Urinary bladder (tissue), 4 donors: ENCODE measurements at places on chromosomes 11 and 22.

- no peak for DNase-seq
Measured at GRCh38 chr11:126776119-126776518, 224.5 kb downstream of the KIRREL3 start.

DNA sequence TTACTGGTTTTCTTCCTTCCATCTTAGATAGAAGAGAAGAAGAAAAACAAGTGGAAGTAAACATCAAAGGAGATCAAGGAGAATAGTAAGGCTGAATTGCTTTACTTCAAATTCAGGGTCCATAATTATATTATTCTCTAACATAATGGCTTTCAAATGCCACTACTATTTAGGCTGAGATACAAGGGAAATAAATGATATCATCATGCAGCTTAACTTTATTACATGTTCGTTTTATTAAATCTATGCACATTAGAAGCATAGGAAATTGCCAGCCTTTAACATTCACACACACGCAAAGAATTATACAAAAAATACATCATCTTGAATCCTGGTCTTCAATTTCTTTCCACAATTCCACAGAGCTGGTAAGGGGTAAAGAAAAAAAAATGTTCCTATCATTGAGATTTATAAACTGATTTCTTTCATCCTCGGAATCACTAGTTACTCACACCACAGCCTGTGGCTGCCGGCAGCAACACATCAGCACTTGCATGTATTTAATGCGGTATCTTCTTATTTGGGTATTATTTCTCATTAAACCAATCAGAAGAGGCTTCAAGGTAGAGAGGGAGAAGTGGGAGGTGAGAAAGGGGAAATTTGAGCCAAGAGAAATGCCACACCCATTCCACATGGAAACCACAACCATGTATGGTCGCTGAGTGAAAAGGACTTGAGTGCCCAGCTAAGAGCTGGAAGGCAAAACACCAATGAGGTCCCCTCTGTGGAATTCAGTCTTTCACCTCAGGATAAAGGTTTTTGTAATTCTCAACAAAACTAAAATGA, 26.3 kb downstream of the SYTL2 start:
- no peak for DNase-seq

GRCh38 chr22:23504516-23504915, 75.6 kb downstream of the IGLL1 start:
- no peak for DNase-seq

- no peak for DNase-seq
Measured at GRCh38 chr11:69700278-69701140, 3.3 kb downstream of the FGF19 start.

DNA sequence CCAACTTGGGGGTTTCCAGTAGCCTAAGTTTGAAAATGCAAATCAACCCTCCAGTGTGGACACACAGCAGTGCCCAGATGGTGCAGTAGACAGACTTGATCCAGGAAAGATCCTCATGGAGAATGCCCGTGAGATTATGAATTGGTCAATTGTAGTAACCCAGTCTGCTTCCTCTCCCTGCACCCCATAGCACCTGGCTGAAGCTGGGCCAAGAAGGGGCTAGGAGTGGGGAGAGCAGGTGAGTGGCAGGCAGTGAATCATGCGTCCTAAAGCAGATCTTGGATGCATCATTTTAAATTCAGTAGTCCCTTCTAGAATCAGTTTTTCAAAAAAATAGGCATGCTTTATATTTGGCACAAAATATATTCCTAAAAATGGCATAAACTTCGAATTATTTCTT, 52.2 kb downstream of the CYB5R2 start:
- DNase-seq: no peak

DNA sequence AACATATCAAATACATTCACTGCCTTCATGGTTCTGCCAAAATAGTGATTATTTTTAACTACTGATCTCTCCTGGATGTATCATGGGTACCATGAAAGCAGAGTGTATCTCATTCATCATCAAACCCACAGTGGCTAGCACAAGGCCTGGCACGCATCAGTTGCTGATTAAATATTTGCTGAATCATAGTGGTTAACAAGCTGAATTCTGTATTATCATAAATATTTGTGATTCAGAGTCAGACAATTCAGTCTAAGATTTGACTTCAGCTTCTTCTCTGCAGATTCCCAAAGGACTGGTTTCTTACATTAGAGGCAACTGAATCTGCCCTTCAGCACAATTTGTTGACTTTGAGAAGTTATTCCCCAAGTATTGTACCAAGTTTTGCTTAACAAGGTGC, 715.8 kb upstream of the LRRC4C start:
- no peak for DNase-seq

- DNase-seq: no peak
Measured at GRCh38 chr11:126438691-126439090, 83.2 kb downstream of the ST3GAL4 start.

DNA sequence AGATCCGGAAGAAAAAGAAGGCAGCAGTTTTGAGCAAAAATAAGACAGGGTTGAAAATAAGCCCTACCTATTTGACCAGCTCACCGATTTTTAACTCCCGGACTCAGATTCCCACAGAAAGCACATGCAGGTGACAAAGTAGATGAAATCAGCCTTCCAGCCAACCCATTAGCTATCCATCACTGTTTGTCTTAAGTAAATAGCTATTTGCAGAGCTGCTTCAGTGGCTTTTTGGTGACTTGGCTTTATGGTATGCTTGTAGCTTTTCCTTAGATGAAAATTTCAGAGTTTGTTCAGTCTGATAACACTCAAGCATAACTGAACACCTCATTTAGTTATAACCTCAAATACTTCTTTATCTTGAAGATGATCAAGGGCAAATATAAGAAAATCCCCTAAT, 192.6 kb downstream of the HIPK3 start:
- DNase-seq: no peak

GRCh38 chr11:108511851-108512474, 13.8 kb upstream of the POGLUT3 start:
- no peak for DNase-seq

- DNase-seq: no peak
Measured at GRCh38 chr11:2751523-2752203, 51.9 kb upstream of the KCNQ1OT1 start.

- peak; percentile 28 for DNase-seq
Measured at GRCh38 chr11:15145615-15146014, 30.9 kb downstream of the INSC start.

DNA sequence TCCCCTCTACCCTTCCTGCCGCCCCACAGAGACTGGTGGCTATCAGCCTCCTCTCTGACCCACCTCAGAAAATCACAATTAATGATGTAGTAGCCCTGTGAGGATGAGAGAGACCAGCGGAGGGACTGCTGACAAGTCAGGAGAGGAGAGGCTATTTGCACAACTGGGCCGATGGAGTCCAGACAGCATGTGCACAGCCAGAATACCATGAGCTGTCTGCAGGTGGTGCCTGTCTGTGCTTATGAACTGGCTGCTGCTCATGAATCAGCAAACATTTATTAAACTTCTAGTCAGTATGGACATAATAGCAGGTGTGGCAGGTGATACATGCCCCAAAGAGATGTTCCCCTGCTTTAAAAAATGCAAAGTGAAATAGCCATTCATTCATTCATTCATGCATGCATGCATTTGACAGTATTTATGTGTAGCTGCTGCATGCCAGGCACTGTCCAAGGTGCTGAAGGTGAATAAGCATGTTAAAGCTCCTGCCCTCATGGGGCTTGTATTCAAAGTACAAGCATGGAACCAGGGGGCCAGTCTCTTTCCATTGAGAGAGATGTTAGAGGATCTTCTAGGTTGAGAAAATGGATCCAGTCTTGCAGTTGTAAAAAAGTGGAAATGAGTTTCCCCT, 141.3 kb downstream of the GRIK4 start:
- DNase-seq: no peak

GRCh38 chr11:35682230-35683173, 19.9 kb downstream of the TRIM44 start:
- peak; percentile 15 for DNase-seq

GRCh38 chr11:108112057-108112456, 9.3 kb upstream of the ACAT1 start:
- DNase-seq: no peak

- no peak for DNase-seq
Measured at GRCh38 chr11:77403211-77403610, 70.7 kb downstream of the PAK1 start.

DNA sequence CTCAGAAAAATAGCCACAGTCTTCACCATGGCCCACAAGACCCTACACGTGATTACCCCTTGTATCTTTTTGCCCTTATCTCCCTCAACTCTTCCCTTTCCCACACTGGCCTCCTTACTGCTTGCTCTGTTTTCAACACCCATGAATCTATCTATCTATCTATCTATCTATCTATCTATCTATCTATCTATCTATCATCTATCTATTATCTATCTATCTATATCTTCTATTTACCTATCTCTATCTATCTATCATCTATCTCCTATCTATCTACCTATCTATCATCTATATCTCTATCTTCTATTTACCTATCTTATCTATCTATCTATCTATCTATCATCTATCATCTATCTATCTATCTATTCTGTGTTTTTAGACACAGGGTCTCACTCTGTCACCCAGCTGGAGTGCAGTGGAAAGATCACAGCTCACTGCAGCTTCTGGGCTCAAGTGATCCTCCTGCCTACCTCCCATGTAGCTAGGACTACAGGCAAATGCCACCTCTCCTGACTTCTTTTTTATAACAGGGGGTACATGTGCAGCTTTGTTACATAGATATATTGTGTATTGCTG, 54.2 kb downstream of the CNTF start:
- no peak for DNase-seq
